Bone marrow (tissue), 2 donors: ENCODE measurements at places on chromosomes 11 and 22.

GRCh38 chr11:78651923-78652842 lies 77.5 kb upstream of the NARS2 start:
- no peak for DNase-seq

- DNase-seq: no peak
These were observed 2.6 kb downstream of the OVOL1 start for GRCh38 chr11:65789230-65790103.

GRCh38 chr22:41862530-41863266 lies 29.8 kb downstream of the SREBF2 start:
- no peak for DNase-seq

DNA sequence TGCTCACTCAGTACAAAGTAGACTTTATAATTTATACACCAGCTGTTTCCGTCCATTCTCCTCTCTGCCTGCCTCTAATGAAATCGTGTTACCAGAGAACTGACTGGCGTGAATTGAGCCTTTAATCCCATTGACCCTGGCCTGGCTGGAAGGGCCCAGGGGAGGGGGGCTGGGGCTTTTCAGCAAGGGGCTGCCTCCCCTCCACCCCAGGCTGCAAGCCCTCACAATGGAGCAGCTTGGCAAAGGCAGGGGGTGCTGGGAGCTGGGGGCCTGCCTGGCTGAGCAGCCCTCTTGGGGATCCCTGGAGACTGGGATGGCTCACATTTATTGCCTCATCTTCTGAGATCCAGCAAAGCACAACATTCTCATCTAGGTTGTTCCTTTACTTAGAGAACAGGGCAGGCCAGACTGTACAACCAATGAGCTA lies 25.8 kb upstream of the LMO1 start:
- no peak for DNase-seq

DNA sequence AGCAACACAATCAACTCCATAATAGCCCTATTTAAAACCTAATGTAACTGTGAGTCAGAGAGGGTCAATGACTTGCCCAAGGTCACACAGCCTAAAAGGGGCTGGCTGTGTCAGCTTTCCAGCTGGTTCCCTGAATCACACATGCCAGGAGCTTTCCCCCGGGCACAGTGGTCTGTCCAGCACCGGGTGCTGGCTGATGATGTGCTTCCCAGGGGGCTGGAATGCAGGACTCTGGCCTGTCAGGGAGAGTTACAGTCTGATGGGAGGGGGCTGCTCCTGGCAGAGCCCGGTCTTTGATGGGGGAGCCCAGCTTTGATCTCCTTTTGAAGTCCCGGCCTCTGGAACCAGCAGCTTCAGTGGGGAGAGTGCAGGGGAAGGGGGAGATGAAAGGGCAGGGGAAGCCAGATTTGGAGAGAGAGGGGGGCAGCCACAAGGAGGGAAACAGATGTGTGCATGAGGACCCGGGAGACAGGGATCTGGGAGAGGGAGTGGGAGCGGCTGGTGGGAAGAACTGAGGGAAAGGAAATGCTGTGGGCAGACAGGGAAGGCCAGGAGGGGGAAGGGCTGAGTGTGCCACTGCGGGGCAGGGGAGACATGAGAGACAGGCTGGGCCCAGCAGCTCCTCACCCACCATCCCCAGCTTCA lies 102.7 kb downstream of the NECTIN1 start:
- DNase-seq: no peak

- no peak for DNase-seq
These were observed 6.0 kb upstream of the FXYD6 start for GRCh38 chr11:117882311-117882905.

GRCh38 chr22:28560046-28560742 lies 119.4 kb downstream of the TTC28 start:
- no peak for DNase-seq

DNA sequence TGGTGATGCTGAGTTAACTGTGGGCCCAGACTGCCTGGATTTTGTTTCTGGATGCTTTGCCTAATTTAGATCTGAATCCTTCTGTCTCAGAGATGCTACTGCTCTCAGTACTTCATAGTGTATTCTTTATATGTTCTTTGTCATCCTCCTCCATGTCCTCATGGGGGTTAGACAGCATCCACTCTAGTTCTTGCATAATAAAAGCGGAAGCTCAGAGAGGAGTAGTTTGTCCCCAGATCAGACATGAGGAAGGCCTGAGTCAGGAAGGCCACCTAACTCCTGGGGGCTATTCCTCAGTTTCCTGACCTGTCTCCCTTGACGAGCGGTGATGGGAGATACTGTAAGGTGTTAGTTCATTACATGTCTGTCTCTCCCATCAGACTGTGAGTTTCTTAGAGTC lies 90.2 kb downstream of the SCN3B start:
- no peak for DNase-seq

- no peak for DNase-seq
These were observed 27.5 kb upstream of the CHST1 start for GRCh38 chr11:45692808-45693453.

DNA sequence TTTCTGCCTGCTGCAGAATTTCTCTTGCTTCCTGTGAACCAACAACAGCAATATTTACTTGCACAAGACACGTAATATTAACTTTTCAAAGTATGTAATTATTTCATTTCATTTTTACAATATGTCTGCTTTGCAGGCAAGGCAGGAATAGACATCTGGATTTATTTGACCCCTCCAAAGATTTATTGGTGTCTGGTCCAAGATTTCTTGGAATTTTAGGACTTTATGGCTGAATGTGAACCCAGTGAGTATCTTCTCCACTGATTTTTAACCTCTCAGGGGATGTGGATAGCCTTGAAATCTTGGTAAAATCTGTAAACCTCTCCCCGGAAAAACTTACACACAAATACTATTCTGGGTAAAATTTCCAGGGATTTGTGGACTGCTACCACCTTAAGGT lies 61.5 kb downstream of the PKNOX2 start:
- DNase-seq: no peak

- peak; percentile 34 for DNase-seq
These were observed 53.5 kb downstream of the ENTHD1 start for GRCh38 chr22:39839917-39840510.

DNA sequence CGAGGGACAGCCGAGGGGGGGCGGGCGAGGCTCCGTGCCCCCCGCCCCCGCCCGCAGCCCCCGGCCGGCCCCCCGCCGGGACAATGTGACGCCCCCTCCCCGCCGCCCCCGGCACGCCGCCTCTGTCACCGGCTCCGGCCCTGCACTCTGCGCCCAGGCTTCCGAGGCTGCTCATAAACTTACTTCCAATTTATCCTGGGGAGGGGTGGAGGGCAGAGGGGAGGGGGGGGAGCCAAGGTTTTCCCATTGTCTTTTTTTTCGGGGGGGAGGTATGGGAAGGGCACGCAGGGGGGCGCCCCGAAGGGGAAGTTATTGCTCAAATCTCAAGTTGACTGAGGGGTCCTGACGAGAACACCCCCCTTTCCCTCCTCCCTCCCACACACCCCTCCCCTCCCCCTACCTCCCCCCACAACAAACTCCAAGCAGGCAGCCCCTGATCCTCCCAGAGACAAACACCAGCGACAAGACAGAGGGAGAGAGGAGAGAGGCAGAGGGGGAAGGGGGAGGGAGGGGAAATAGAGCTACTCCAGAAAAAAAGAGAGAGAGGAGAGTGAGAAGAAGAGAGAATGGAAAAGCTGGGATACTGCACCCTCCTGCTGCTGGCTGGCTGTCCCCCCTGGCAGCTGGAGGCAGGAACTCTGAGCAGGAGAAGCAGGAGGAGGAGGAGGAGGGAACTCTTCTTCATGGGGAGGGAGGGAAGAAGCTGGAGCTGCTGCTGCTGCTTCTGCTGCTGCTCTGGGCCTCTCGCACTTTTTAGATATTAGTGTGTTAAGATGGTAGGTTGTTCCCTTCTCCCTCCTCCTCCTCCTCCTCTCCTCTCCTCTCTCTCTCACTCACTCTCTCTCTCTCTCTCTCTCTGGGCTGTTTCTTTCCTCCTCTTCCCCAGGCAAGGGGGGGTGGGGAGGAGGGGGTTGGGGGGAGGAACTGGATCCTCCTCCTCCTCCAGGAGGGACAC lies 631 bp downstream of the PHF21A start:
- no peak for DNase-seq

DNA sequence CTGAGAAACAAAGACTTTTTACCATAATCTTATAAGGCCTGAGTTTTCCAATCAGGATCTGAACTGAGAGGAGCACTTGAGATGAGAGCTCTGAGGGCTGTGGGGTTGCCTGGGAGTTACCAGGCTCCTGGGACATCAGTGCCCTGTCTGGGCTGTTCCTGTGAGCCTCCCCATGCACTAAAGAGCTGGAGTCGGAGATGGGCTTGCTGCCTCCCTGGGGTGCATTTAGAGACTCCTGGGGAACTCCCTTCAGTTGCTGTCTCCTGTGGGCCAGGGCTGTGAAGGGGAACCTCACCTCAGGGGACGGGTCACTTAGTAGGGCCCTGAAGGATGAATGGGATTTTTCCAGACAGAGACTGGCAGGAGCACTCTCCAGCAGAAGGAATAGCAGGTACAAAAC lies 33.3 kb downstream of the KCNC1 start:
- no peak for DNase-seq

GRCh38 chr11:99739464-99740089 lies 718.8 kb downstream of the CNTN5 start:
- no peak for DNase-seq

GRCh38 chr11:71240061-71240690 lies 12.2 kb downstream of the SHANK2 start:
- DNase-seq: no peak

GRCh38 chr22:19105867-19106802 lies 16.1 kb downstream of the DGCR2 start:
- no peak for DNase-seq

DNA sequence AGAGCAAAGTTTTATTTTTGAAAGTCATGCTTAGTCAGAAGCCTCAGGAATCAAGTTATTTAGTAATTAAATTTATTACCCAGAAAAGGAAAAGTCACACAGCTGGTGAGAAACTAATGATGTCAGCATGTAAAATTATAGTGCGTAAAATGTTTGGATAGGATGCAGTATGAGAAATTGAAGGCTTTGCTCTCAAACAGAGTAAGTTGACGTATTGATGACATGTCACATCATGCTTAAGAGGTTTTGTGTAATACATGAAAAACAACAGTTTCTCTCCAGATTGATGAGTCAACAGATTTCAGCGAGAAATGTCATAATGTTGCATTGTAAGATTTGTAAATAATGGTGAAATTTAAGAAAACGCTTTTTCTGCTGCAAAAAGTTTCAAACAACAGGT lies 769.8 kb downstream of the METTL15 start:
- no peak for DNase-seq
